Endothelial cell of coronary artery (primary cell): ENCODE measurements at places on chromosomes 1 and 21. TPM values are rescaled to one million over a fixed set of nuclear protein-coding genes. Genes with fewer than 3 reads are reported as not detected.

The SYCP1 gene
- total RNA-seq: not detected in 2 replicates

The BATF3 gene
- total RNA-seq: 0.47 and 0.81 TPM in 2 replicates

The HAO2 gene
- not detected in 2 replicates for total RNA-seq

The GPA33 gene
- total RNA-seq: not detected in 2 replicates

The HMCN1 gene
- total RNA-seq: 7.2 and 10.9 TPM in 2 replicates

The GFI1 gene
- total RNA-seq: 0.18 and 0.19 TPM in 2 replicates
